Activated T-cell treated with anti-CD3 and anti-CD28 coated beads, Interleukin-2, amount 50 U/mL, for 1 hour (primary cell): ENCODE measurements at places on chromosomes 2 and 18.
A peak's percentile ranks its signal among the peaks of the same experiment; 100 is the strongest.

DNA sequence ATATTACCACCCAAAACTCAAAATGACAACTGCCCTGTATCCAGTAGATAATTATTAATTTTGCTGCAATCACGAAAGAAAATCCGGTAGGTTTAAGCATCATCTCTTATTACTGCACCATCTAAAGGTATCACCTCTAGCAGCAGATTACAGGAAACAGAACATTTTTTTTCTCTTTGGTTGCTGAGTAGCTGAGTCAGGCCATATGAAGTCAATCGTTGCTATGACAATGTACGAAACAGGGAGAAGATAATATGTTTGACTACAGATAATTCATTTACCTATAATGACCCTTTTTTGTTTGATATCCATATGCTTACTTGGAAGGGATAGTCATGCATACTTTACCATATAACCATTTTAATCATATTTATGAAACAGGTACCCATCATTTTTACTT, 831.6 kb upstream of the CHAC2 start:
- DNase-seq = no peak

DNA sequence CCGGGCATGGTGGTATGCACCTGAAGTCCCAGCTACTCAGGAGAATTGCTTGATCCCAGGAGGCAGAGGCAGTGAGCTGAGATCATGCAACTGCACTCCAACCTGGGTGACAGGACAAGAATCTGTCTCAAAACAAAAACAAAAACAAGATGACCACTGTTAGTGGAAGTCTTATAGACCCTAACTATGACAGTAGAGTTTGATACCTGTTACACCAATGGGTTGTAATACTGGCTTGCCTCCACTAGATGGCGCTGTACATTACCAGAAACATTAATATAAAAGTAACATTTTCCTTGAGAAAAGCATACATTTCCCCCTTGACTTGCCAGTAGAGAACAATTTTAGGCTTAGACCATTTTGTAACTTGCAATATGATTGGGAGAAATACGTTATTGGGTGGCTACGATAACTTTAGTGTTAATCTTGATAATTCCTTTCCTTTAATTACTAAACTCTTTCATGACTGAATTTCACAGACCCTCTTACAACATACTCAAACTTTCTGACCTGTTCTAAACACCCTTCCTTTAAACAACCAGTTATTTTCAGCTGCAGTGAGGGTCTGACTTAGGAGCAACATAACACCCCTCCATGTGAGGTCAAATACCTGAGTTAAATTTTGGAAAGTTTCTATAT, 19.5 kb downstream of the SLC25A52 start:
- no peak for DNase-seq

DNA sequence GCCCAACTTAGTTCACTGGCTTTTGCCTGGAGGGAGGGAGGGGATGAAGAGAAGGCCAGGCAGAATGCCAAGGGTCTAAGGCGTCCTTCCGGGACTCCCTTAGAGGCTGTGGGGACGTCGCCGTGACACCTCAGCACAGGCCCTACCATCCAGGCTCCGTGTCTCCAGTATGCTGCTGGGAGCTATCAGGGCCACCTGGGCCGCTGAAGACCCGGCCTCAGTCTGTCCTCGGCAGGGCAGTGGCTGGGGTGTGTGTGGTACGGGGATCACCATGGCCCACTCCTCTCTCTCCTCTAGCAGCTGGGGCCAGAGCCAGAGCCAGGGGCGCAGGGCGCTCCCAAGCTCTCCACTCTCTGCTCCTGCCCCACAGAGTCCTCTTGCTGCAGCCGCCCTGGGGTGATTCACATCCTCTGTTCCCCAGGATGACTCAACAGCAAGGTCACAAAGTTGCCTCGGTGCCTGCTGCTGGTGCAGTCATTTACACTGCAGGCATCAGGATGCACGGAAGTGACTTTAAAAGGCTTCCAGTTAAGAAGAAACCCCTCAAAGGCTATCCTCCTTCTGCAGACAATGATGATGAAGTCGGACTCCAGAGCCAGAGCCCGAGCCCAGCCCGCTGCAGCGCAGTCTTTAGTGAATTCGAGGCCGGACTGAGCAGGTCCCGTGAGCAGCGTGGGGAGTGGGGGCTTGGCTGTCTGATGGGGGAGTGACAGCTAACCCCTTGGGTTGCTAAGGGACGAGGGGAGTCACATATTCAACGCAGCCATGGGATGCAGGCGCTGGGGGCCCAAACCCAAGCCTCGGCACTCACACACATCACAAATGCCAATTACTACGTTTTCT, 31.9 kb downstream of the SNORC start:
- no peak for DNase-seq

DNA sequence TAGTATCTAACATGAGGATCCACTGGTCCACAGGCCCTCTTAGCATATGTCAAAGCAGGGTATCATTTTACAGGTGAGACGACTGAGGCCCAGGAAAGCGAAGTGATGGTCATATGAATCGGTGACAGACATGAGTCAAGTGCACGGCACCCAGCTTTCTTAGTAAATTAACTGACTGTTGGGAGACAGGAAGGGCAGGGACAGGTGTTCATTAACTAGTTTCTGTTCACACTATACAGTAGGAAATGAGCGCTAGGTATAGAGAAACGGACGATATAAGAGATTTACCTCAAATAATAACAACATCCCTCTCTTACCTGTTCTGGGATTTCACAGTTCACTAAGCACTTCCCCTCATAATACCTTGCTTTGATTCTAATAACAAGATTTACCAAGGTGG, 1.7 kb upstream of the SMARCAL1 start:
- no peak for DNase-seq

DNA sequence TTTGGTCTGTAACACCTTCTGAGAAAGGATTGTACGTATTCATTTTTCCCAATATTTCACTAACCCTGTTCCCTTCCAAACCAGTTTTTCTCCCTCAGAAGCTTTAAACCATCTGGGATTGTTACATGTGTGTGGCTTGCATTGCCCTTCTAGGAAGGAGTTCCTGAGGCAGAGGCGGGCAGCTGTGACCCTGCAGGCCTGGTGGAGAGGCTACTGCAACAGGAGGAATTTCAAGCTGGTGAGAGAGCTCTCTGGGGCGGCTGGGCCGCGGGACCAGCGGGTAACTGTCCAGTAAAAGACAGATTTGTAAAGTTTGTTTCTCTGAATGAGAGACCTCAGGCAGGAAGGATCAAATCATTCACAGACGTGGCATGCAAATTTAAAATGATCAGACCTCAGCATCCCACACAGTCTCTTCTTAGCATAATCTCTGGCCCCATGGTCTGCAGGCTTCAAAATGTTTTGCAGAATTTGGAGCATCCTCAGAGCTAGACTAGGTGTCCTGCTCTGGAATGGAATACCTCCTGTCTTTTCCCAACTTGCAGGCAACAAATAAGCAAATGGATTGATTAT, 40.2 kb upstream of the GPR17 start:
- DNase-seq = no peak

GRCh38 chr18:70322928-70323327, 34.1 kb downstream of the SOCS6 start:
- no peak for DNase-seq

- DNase-seq = no peak
These were observed 213.4 kb downstream of the STK39 start for GRCh38 chr2:168033966-168034365.

DNA sequence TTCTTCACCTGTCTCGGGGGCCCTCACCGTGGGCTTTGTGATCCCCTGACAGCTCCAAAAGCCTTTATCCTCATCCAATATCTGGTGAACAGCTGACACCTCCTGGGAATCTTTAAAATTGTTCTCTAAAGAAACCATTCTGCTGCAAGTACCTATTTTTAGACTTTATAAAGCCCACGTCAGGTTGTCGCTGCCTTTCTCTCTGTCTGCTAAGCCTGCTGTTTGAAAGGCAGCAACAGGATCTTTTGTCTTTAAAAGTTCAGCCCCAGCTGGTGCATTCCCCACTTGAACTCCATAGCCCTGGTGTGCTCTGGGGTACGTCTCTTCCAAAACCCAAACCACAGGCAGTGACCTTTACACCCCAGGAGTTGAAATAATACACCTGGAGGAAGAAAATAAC, 145.0 kb downstream of the NEDD4L start:
- no peak for DNase-seq

DNA sequence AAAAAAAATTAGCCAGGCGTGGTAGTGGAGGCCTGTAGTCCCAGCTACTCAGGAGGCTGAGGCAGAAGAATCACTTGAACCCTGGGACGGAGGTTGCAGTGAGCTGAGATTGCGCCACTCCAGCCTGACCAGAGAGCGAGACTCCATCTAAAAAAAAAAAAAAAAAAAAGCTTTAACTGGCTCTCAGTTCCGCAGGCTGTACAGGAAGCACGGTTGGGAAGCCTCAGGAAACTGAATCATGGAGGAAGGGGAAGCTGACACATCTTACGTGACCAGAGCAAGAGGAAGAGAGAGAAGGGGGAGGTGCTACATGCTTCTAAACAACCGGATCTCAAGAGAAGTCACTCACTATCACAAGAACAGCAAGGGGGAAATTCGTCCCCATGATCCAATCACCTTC, 505.6 kb upstream of the SLC8A1 start:
- no peak for DNase-seq

DNA sequence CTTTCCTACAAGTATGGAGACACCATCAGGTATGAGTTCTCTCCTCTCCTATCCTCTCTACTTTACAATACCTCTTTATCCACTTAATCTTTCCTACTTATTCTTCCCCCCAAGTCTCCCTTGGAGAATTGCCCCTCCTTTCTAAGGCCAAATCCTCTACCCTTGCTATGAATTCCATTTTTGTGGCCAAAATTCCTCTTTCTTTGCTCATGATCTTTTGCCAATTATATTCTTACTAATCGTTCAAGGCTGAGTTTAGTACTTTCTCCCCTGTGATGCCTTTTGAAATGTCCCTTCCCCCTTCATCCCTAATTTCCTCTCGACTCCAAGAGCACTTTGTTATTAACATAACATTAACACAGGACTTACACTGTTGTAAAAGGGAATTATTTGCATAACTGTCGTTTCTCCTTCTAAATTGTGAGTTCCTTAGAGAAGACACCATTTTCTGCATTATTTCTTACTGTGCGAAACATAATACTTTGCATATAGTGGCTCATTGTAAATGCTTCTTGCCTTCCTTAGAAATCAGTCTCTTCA, 133.4 kb downstream of the KCTD1 start:
- no peak for DNase-seq

DNA sequence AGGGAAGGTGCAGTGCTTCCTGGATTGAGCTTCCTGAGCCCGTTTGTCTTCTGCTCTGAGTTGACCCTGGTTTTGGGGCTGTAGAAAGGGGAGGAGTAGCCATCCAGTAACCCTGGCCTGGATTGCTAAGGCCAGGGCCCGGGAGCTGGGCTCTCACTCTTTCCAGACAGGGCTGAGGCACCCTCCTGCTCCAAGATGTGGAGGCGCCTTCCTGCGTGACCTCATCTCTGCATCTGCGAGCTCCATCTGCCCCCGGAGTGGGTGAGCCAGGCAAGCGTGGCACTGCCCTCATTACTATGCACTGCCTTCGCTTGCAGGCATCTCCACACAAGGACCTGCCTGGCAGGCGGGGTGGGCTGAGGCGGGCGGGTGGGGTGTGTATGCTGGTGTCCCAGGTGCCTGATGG, 58.0 kb downstream of the RAB31 start:
- no peak for DNase-seq

- no peak for DNase-seq
These were observed 433.7 kb upstream of the TRIB2 start for GRCh38 chr2:12282780-12283695.

GRCh38 chr2:142983174-142983573, 105.7 kb downstream of the KYNU start:
- DNase-seq = no peak

DNA sequence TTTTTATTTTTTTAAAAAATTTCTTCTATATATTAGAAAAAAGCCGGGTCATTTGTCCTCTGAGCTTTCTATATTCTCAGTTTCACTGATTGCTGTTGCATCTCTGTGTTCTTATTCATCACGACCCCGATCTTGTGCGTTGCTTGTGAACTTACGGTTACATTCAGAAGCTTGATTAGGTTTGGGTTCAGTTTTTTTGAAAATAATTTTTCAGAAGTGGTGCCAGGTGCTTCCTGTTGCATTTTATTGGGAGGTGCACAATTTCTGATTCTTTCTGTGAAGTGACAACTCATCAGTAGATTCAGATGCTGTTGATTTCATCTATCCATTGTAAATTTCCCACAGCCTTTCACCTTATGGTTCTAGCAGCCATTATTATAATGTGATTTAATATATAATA, 147.3 kb downstream of the INHBB start:
- no peak for DNase-seq

GRCh38 chr2:230669386-230669950, 43.2 kb upstream of the CAB39 start:
- no peak for DNase-seq

GRCh38 chr2:172893111-172893510, 157.5 kb downstream of the RAPGEF4 start:
- no peak for DNase-seq

- no peak for DNase-seq
These were observed 88.7 kb downstream of the ADAM23 start for GRCh38 chr2:206531996-206532543.

DNA sequence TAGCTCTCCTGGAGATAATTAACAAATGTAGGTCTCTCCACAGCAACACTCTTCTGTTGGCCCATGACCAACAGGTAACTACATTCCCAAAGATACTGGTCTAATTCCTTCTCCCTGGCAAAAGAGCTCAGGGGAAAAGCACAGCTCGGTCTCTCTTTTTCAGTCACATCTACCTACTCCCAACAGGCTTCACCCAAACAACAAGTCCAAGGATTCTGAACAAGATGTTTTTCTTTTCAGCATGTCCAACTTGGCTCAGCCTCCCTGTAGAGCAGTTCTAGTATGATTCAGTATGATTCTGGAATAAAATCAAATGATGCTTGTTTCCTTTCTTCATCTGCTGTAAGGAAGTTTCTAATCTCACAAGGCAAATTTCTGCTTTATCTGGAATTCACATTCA, 1704.8 kb upstream of the PIK3C3 start:
- no peak for DNase-seq

GRCh38 chr2:1781291-1782080, 37.2 kb upstream of the PXDN start:
- peak; percentile 61 for DNase-seq

GRCh38 chr2:96637385-96638143, 548 bp downstream of the KANSL3 start:
- DNase-seq = peak; percentile 81

DNA sequence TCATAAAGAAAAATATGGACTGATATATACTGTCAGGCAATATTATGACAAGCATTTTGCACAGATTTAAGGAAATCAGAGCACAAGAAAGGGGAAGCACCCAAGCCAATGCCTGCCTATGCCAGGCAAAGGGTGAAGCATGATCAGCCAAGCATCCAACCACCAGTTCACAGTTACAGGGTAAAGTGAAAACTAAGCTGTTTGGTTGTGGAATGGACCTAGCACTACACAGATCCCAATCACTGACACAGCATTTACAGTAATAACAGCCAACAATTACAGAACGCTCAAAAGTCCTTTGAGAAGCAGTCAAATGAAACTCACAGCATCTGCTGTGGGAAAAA, 90.3 kb downstream of the SP3 start:
- no peak for DNase-seq

- DNase-seq = peak; percentile 65
These were observed 204.5 kb downstream of the ARL4C start for GRCh38 chr2:234292205-234292961.

- DNase-seq = no peak
These were observed 88.9 kb downstream of the TTN start for GRCh38 chr2:178718283-178718682.

GRCh38 chr2:70450641-70451250, 102.9 kb downstream of the TGFA start:
- DNase-seq = no peak

- DNase-seq = no peak
These were observed 13.6 kb downstream of the LYPD1 start for GRCh38 chr2:132656266-132656975.
